Stimulated activated CD8-positive, alpha-beta memory T cell treated with anti-CD3 and anti-CD28 coated beads, Interleukin-12 subunit alpha, Interleukin-12 subunit beta, amount 100 ng/mL, for 1 hour (primary cell): ENCODE measurements at places on chromosomes 4 and X.

- no peak for DNase-seq
Observed at GRCh38 chr4:31374256-31374960, 654.2 kb downstream of the PCDH7 start.

- no peak for DNase-seq
Observed at GRCh38 chr4:80196922-80197573, at the start of gene PRDM8. Gene PRDM8, plus strand, starts transcription at chr4:80197503. Its CDS starts 2,578 bp downstream, at chr4:80200081.

- no peak for DNase-seq
Observed at GRCh38 chr4:148926276-148927260, 484.4 kb upstream of the NR3C2 start.

GRCh38 chrX:40098264-40099054 is 701 bp upstream of the BCOR start:
- DNase-seq, result no peak

- no peak for DNase-seq
Observed at GRCh38 chrX:86066998-86067397, 19.6 kb upstream of the CHM start.

GRCh38 chr4:38060829-38061431 is 100.7 kb downstream of the PTTG2 start:
- DNase-seq, result no peak
